ENCODE measurements at places on chromosomes 13 and 19.

DNA sequence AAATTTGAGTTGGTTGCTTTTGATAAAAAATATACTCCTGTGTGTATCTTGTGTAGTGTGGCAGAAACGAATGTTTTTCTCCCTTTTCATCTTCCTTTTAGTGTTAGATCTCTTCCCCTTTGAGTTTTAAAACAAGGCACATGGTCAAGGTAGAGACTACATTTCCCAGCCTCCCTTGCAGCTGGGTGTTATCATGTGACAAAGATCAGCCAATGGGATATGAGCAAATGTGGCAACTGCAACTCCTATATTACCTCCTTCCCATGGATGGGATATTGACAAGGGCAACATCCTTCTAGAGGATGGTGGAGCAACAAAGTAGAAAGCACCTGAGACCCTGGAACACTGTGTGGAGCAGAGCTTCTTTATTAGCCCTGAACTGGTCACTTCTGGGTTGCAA is 42.4 kb downstream of the ADGRE3 start:
- no peak overlapping the region for H3K27ac ChIP-seq
- no peaks in the 10 kb centered on the region for H3K4me1 ChIP-seq
- no peaks in the 10 kb centered on the region for H3K36me3 ChIP-seq
- no peaks in the 10 kb centered on the region for H3K27me3 ChIP-seq
- peak; percentile 41 for DNase-seq

DNA sequence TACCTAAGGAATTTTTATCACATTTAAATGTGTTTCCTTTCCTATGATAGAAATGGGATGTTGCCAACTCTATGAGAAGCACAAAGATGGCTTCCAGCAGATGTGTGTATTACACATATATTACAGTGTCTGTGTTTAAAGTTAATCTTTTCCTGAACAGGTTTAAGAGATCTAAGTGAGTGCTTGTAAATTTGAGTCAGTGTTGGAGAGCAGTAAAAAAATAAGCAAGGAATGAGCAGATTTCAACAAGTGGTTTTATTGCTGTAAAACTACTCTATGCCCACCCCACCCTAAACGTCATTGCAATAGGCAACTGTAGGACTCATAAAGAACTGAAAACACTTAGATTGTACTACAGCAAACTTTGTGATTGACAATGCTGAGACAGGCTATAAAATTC is 248.7 kb downstream of the KLF5 start:
- H3K4me3 ChIP-seq, result no peak overlapping the region
- H3K27me3 ChIP-seq, result no peaks in the 10 kb centered on the region
- H3K4me1 ChIP-seq, result no peaks in the 10 kb centered on the region
- H3K36me3 ChIP-seq, result no peaks in the 10 kb centered on the region
- no peak overlapping the region for H3K27ac ChIP-seq

DNA sequence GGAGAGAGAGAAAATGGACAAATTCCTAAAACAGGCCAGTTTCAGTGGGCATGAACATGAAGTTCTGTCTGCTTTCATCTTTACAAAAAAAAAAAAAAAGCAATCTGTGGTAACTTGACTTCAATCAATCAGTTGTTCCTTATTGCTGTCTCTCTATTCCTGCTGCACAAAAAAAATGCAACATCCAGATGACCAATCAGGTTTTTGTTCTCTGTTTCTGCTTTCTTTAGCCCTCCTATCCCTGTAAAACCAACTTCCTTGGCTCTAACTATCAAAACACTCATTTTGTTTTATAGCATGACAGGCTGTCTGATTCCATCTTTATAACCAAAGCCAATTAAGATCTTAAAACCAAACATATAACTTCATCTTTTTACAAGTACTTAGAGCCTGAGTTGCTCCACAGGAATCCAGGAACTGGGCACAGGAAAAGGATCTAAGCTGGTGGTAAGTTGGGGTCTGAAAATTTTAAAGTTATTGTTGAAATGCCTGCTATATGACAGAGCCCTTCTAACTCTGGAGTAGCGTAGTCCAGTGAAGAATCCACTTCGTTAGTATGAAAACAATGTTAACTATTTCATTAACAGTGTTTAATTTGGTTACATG is at the start of gene FPR3:
Gene FPR3, plus strand, starts transcription at position 273 of the 606 bp plus-strand sequence. CDS start 28,592 bp downstream, outside the sequence.
- no peak within 1 kb of the TSS for H3K4me3 ChIP-seq
- no peak within 1 kb of the TSS for H3K27ac ChIP-seq
- H3K36me3 ChIP-seq, result no peaks in the 10 kb centered on the region
- DNase-seq, result no peak
- no peaks in the 10 kb centered on the region for H3K27me3 ChIP-seq
- H3K4me1 ChIP-seq, result no peaks in the 10 kb centered on the region

- H3K4me3 ChIP-seq, result no peak overlapping the region
- H3K27ac ChIP-seq, result no peak overlapping the region
- H3K4me1 ChIP-seq, result no peaks in the 10 kb centered on the region
- H3K36me3 ChIP-seq, result no peaks in the 10 kb centered on the region
- no peak for DNase-seq
- H3K27me3 ChIP-seq, result no peaks in the 10 kb centered on the region
Observed at GRCh38 chr13:72523049-72523448, 204.4 kb downstream of the MZT1 start.

DNA sequence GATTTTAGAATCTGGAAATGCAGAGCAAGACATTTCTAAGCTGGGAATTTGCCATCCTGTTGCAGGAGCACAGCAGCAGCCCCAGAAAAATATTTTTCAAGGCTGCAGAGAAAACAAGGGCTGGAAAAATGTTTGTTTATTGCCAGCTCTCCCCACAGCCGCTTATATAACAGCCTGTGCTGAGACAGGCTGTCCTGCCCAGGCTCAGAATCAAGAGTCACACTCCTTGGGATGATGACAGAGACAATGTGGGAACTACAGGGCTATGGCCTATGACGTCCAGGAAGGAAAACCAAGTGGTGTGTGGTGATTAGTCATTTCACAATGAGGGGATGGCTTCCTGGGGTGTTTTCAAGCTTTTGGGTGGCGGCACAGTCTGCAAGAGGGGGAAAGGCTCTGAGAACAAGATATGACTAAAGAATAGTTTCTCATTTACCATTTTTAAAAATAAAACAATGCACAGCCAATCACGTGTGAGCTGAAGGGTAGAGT is 136.3 kb upstream of the SERP2 start:
- H3K4me3 ChIP-seq, result no peak overlapping the region
- H3K27me3 ChIP-seq, result no peaks in the 10 kb centered on the region
- peaks cover 19% of the 10 kb centered on the region for H3K4me1 ChIP-seq
- no peaks in the 10 kb centered on the region for H3K36me3 ChIP-seq

GRCh38 chr19:18322759-18323460 is at the start of gene LSM4:
TSS of gene LSM4 (minus strand) at chr19:18323076. CDS start at chr19:18323020, 56 bp downstream.
- peak within 1 kb of the TSS; percentile 97 for H3K27ac ChIP-seq
- DNase-seq, result peak; percentile 97
- no peaks in the 10 kb centered on the region for H3K36me3 ChIP-seq

GRCh38 chr13:42189061-42189460 is 82.9 kb upstream of the AKAP11 start:
- no peak overlapping the region for H3K27ac ChIP-seq
- H3K27me3 ChIP-seq, result no peaks in the 10 kb centered on the region
- no peak overlapping the region for H3K4me3 ChIP-seq
- no peaks in the 10 kb centered on the region for H3K36me3 ChIP-seq
- H3K4me1 ChIP-seq, result no peaks in the 10 kb centered on the region
- DNase-seq, result no peak

GRCh38 chr19:28009696-28010095 is 1203.3 kb downstream of the UQCRFS1 start:
- H3K27me3 ChIP-seq, result no peaks in the 10 kb centered on the region
- H3K4me3 ChIP-seq, result no peak overlapping the region
- DNase-seq, result no peak
- no peak overlapping the region for H3K27ac ChIP-seq
- no peaks in the 10 kb centered on the region for H3K4me1 ChIP-seq

DNA sequence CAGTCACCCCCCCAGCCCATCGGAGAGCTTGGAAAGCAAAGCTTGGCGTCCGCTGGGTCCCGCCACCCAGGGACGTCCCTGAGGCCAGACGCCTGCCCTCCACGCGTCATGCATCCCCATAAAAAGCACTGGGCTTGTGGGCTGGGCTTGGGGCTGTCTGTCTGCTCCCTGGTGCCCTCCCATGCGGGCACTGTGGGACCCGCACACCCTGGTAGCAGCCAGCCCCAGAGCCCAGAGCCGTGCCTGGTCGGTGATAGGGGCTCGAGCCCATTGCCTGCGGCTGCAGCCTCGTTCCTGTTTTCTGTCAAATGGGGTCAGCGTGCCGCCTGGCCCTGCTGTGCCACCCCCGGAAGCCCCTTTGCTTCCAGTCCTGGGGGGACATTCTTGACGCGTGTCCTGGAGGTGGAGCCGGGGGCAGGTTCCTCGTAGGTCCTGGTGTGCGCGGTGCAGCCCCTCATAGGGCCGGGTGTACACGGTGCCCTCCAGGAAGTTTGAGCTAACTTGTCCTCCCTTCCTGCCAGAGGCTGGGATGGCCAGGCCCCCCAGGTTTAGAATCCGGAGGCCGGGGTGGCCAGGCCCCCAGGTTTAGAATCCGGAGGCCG is 4.3 kb upstream of the GZMM start:
- no peak overlapping the region for H3K27ac ChIP-seq
- peaks cover 1% of the 10 kb centered on the region for H3K36me3 ChIP-seq
- no peak for DNase-seq
- no peak overlapping the region for H3K4me3 ChIP-seq

GRCh38 chr13:47110833-47111240 is 214.0 kb upstream of the HTR2A start:
- H3K4me3 ChIP-seq, result no peak overlapping the region
- no peak overlapping the region for H3K27ac ChIP-seq
- no peak for DNase-seq

DNA sequence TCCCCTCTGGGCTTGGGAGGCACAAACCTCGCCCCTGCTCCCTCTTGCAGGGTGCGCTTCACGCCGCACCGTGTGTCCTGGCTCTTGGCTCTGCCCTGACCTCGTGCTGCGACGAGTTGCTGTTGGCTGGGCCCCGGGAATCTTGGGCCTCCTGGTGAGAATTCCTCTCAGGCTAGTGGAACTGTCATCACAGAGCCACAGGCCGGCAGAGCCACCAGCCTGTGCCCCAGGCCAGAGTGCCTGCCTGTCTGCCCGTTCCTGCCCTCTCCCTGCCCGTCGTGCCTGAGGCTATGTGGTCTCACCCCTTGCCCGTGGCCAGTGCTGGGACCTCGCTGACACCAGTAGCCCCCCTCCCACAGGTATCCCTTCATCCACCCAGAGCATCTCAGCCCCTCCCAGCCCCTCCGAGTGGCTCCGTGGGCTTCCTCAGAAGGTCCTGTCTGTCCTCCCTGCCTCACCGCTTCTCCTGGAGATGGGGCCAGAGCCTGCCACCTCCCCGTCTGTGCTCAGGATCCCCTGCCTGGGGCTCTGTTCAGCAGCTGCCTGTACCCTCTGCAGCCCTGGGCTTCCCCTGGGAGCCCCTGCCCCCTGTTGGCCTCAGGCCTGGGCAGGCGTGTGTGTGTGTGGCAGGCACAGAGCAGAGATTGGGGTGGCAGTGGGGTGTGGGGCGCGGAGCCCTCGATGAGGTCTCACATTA is 13.3 kb downstream of the NDUFB7 start:
- no peaks in the 10 kb centered on the region for H3K27me3 ChIP-seq
- no peak overlapping the region for H3K27ac ChIP-seq
- H3K4me3 ChIP-seq, result no peak overlapping the region
- H3K36me3 ChIP-seq, result peaks cover 1% of the 10 kb centered on the region
- DNase-seq, result no peak

- no peak overlapping the region for H3K4me3 ChIP-seq
- H3K27me3 ChIP-seq, result no peaks in the 10 kb centered on the region
- H3K36me3 ChIP-seq, result no peaks in the 10 kb centered on the region
- no peaks in the 10 kb centered on the region for H3K4me1 ChIP-seq
- H3K27ac ChIP-seq, result no peak overlapping the region
- no peak for DNase-seq
Observed at GRCh38 chr19:58218899-58219298, 9.8 kb upstream of the ZNF544 start.

DNA sequence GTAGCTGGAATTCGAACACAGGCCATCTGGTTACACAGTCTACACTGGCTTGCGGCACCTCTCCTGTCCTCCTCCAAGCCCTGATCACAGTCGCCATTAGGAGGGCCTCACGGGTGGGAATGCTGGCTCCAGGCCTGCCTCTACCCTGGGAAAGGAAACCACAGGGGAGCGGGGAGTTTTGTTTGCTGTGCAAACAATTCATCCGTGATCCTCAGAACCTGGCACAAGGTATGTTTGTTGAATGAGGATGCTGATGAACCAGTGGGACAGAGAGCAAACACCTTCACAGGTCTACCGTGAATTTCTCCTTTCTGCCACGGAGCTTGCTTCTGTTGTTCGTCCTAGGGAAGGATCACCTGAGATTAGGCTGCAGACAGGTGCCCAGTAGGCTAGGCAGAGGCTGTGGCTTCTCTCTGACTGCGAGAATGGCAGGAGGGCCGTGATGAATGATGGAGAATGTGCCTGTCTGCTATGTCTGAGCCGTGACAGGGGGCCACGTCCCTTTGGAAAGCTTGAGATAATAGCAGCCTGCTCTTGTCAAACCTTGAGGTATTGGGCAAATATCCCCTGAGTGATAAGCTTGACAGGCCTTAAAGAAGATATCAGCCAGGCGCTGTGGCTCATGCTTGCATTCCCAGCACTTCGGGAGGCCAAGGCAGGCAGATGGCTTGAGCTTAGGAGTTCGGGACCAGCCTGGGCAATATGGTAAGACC is 36.7 kb downstream of the PIN1 start:
- DNase-seq, result peak; percentile 67
- no peaks in the 10 kb centered on the region for H3K36me3 ChIP-seq
- H3K27me3 ChIP-seq, result no peaks in the 10 kb centered on the region
- peak overlapping the region; percentile 50 for H3K27ac ChIP-seq
- peaks cover 6% of the 10 kb centered on the region for H3K4me1 ChIP-seq

DNA sequence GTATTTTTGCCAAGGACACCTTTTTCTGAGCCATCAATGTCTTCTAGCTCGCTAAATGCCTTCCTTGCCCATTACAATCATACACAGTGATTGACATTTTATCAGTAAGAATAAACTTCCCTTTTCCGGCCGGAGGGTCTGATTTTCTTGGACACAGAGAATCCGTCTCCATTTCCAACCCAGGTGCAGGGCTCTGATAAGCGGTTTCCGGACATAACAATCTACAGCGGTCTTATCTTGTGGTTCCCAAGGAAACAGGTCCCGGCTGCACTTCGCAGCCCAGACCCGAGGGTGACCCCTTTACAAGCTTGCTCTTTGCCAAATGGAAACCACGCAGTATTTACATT is 5.1 kb upstream of the ZNF77 start:
- no peaks in the 10 kb centered on the region for H3K36me3 ChIP-seq
- peak; percentile 67 for DNase-seq
- H3K27ac ChIP-seq, result peak overlapping the region; percentile 97
- H3K27me3 ChIP-seq, result no peaks in the 10 kb centered on the region
- peak overlapping the region; percentile 68 for H3K4me3 ChIP-seq

GRCh38 chr19:2634960-2635359 is 67.5 kb downstream of the GNG7 start:
- no peak overlapping the region for H3K4me3 ChIP-seq
- no peak overlapping the region for H3K27ac ChIP-seq
- no peak for DNase-seq
- H3K4me1 ChIP-seq, result peaks cover 5% of the 10 kb centered on the region

- no peak for DNase-seq
- no peaks in the 10 kb centered on the region for H3K4me1 ChIP-seq
- no peaks in the 10 kb centered on the region for H3K36me3 ChIP-seq
- no peak within 1 kb of the TSS for H3K27ac ChIP-seq
- no peak within 1 kb of the TSS for H3K4me3 ChIP-seq
Observed at GRCh38 chr19:41575998-41576397, at the start of gene CEACAM21. TSS of gene CEACAM21 (plus strand) at chr19:41576166. CDS start at chr19:41576275, 109 bp downstream.

- no peaks in the 10 kb centered on the region for H3K27me3 ChIP-seq
- no peak for DNase-seq
- no peaks in the 10 kb centered on the region for H3K36me3 ChIP-seq
Observed at GRCh38 chr13:98492335-98493041, 84.4 kb downstream of the STK24 start.

GRCh38 chr19:45952686-45953505 is 20.8 kb downstream of the NOVA2 start:
- H3K36me3 ChIP-seq, result no peaks in the 10 kb centered on the region
- H3K4me3 ChIP-seq, result no peak overlapping the region
- H3K27me3 ChIP-seq, result no peaks in the 10 kb centered on the region
